ENCODE measurements at places on chromosomes 1 and 21.

GRCh38 chr21:46425571-46425970, 33.1 kb upstream of the DIP2A start:
- no peak for DNase-seq

GRCh38 chr21:38834725-38835124, 29.0 kb downstream of the ETS2 start:
- DNase-seq: no peak

GRCh38 chr1:31705080-31705866, 1.5 kb upstream of the COL16A1 start:
- DNase-seq: peak; percentile 20

DNA sequence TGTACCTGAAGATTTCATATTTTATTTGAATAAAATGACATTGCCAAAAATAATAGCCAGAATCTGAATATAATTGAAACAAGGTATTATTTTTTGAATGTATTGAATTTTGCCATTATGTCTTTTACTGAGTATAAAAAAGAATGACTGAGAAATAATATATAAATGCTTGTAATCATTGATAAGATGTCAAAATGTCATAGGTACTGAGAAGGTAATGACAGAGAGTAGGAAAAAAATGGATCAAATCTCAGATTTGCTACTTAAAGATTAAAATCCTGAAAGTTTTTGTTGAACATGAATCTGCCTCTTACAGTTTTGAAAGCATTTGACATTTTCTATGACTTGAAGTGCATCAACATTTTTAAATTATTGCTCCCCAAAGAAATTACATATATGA, 1069.9 kb upstream of the ADGRL4 start:
- DNase-seq: no peak

DNA sequence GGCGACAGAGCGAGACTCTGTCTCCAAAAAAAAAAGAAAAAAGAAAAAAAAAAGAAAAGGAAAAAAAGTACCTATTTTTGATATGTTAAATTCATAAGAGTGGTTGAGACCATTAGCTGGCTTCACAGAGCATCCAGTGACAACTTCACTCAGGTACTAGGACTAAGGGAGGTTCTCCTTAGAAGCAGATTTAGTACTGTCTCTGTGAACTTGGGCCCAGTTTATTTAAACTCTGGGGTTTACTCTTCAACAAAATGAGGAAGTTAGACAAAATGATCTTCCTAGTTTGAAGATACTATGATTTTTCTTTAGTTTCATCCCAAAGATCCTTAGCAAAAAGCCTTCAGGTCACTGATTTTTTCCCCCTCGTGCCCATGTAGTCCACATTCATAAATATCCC, 21.2 kb downstream of the MACO1 start:
- DNase-seq: no peak

- no peak for DNase-seq
These were observed 1.5 kb downstream of the SLAMF8 start for GRCh38 chr1:159828176-159828575.

- no peak for DNase-seq
These were observed 15.8 kb downstream of the SNX7 start for GRCh38 chr1:98677288-98677687.

DNA sequence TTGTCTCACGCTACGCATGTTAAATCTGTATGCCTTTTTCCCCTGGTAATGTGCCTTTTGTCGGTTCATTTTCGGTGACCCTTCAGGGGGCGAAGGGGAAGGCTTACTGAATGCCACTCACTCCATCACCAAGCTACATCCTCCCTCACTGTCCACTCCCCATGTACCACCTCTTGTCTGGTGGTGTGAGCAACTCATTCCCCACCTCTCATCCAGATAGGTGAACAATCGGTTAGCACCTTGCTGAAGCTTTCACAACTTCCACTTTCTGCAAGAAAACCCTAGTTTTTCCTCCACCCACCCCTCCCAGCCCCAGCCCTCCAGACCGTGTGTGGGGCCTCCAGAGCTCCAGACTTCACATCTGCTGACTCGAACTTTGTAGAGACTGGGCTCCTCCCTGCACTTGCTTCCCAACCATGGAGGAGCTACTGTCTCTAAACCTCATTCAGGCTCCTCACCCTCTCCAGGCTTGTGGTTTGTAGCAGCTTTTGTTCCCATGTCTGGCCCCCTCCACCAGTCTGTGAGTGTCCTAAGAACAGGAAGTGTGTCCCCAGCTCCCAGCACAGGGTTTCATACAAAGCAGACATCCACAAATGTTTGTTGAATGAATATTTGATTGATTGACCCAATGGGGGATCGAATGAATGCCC, 48.4 kb upstream of the RUNX3 start:
- no peak for DNase-seq

DNA sequence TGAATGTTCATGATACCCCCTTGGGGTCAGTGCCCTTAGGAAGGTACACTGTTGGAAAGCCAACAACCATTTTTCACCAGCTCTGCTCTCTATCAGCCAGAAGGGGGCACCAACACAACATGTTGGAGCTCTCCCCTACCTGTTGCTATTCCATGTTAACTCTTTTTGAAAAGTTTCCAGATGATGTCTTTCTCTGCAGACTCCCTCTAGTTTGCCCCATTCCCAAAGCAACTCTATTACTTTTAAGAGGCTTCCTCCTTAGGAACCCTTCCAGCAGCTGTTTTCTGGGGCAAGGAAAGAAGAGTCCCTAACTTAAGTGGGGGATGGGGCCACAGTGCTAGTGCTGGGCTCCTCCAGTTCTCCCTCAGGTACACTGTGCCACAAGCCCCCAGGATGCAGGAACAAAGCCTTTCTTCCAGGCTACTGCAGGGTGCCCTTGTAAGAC, 22.9 kb upstream of the NDC1 start:
- no peak for DNase-seq

GRCh38 chr1:83697220-83697619, 301.7 kb downstream of the TTLL7 start:
- DNase-seq: no peak

DNA sequence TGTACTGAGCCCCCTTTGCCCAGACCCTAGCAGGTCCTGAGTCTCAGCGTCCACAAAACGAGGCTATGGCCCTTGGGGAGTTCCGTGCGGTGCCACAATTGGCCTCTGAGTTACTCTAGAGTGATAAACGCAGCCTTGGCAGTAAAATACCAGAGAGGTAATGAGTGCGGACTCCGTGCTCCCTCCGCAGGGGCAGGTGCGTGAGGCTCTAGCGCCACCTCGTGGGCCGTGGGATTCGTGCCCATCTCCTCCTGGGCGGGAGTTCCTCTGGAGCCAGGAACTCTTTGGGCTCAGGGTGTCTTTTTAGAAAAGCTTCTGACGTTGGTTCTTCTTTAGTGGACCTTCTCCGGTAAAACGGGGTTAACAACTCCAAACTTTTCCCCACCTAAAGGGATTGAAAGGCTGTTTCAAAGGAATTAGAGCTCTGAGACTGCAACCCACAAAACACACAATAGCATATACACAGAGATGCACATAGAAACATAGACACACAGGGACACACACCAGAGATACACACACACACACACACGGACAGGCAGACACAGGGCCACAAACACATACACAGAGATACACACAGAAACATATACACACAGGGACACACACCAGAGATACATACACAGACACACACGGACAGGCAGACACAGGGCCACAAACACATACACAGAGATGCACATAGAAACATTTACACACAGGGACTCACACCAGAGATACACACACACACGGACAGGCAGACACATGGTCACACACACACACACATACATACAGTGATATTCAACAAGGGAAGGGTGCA, 99.4 kb downstream of the KCNJ15 start:
- DNase-seq: peak; percentile 35

DNA sequence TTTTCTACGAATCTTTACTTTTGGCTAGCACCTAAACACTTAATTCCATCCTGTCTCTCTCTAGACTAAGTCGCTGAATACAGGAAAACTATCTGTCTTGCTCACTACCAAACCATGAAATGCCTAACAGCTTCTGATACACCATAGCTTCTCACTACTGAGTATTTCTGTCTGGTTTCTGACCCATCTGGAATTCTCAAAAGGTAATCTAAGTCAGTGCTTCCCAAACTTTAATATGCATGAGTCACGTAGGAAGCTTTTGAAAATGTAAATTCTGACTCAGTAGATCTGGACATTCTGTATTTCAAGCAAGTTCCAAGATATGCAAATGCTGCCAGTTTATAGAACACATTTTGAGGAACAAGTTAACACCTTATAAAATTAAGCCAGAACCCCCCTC, 9.2 kb upstream of the OVGP1 start:
- no peak for DNase-seq

- no peak for DNase-seq
These were observed 177.1 kb downstream of the TNR start for GRCh38 chr1:175566247-175566646.

DNA sequence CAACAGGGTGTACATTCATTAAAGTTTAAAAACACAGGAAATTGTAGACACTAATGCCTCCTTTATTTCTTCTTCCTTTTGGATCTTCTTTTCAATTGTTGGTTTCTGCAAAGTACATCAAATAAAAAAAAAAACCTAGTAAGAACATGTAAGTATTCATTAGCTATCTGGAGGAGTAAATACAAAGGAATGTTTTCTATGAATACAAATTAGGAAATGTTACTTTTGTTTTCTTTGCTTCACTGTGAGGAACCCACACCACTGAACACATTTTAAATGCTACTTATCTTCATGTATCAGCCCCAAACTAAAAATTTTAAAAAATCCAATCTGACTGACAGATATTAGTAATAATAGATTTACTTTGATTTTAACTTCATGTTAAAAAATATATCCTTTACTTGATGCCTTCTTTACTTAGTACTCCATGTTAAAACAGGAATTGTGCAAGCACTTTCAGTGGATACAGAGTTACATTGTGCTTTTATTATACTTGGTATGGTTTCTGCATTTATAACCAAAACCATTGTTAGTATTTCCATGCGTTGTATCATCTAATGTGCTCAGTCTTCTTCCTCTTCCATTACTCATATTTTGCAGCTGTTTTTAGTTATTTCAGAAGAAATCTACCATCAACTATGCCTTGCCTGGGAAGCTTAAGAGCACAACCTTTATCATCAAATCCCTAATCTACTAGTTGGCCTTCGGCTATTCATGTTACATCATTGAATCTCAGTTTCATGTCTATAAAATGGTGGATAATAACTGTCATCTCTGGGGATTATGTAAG, 236.9 kb upstream of the DPYD start:
- no peak for DNase-seq

- no peak for DNase-seq
These were observed 11.1 kb downstream of the ACOT11 start for GRCh38 chr1:54559111-54559548.

DNA sequence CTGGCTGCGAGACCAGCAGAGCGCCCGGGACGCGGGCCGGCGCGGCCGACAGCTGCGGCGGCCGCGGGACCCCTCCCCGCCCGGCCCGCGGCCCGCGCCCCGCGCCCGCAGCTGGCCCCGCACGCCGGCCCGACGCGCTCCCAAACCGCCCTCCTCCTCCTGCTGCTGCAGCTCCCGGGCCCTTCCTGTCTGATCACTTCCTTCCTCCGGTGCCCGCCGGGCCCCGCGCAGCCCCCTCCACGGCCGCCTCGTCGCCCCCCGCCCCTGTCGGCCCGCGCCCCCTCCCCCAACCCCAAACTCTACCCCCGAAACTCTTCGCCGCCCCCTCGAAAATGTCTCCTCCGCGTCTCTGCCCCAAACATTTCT, 594 bp downstream of the LUZP1 start:
- DNase-seq: no peak

GRCh38 chr21:37848721-37849490, 67.4 kb downstream of the KCNJ6 start:
- DNase-seq: no peak

DNA sequence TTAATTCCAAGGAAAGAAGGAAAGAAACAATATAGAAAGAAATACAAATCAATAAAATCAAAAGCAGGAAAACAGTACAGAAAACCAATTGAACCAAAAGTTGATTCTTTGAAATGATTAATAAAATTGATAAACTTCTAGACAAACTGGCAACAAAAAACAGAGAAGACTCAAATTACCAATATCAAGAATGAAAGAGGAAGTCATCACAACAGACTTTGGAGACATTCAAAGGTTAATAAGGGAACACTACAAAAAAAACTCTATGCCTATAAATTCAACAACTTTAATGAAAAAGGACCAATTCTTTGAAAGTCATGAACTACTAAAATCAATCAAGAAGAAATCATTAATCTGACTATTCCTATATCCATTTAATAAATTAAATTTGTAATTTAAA, 329.3 kb upstream of the NR5A2 start:
- DNase-seq: no peak

DNA sequence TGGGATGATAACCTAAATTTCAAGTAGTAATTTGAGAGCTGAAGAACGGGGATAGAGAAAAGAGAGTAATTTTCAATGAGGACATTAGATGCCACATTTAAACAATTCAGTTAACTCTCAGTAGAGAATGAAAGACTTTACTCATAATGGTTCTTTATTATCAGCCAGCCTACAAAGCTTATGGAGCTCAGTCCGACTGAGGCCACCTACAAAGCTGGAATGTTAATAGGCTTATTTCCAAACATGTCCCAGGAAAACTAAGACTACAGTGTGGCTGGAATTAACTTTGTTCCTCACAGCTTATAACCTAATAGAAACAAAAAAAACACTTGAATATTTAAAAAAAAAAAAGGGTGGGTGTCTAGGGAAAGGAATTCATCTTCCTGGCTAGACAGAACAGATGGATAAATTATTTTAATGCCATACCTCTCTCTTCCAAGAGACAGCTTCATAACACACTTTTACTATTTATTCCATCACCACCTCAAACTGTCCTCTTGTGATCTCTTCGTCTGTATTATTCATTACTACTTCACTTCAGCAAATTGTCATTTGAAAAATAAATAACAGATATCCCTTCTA, 9.8 kb downstream of the SLC19A2 start:
- no peak for DNase-seq

- no peak for DNase-seq
These were observed 163.2 kb downstream of the LRRC40 start for GRCh38 chr1:70042090-70042731.

- DNase-seq: no peak
These were observed 478.9 kb upstream of the CAMK1G start for GRCh38 chr1:209104646-209105045.

GRCh38 chr1:19547814-19548213, 62.5 kb upstream of the CAPZB start:
- no peak for DNase-seq

- no peak for DNase-seq
These were observed 75.5 kb downstream of the LRRC7 start for GRCh38 chr1:69643266-69643665.

Data from activated T-helper 1 cell treated with anti-CD3 and anti-CD28 coated beads, Interleukin-2, amount 50 U/mL, for 16 hours (primary cell).